Muscle of leg (tissue), 16 donors: ENCODE measurements at places on chromosomes 7 and 10.

GRCh38 chr7:155234950-155235789 is 62.5 kb upstream of the INSIG1 start:
- no peak for DNase-seq

GRCh38 chr7:42914421-42915045 is 2.7 kb upstream of the C7orf25 start:
- no peak for DNase-seq

DNA sequence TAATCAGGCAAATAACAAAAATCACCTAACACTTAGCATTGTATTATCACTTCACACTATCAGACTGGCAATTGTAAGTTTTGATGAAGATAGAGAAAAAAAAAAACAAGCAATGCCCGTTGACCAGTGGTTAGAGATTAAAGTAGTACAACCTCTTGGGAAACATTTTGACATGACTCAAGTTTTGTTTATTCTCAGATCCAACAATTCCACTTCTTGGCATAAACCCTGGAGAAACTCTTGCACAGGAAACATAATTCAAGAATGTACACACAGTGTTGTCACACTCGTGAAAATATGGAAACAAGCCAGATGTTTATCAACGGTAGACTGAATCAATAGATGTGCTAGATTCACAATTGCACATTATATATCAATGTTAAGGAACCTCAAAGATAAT is 37.2 kb downstream of the FRMD4A start:
- no peak for DNase-seq

- DNase-seq = no peak
These were observed 98.7 kb downstream of the PROSER2 start for GRCh38 chr10:11921800-11922392.

DNA sequence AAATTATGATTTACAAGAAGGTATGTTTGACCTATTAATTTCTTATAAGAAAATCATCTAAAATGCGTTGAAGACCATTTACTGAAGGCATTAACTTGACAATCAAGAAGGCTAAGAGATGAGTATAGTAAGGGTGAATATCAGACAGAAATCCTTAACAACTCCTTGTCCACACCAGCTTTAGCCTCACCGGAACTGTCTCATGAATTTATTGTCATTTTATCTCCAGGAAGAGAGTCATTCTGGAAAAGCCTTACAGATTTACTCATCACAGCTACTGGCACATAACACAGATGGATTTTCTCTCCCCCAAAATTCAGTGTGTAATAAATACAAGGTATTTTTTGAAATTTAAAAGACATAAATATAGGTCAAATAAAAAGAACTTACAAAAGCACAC is 129.4 kb upstream of the LSM8 start:
- no peak for DNase-seq

DNA sequence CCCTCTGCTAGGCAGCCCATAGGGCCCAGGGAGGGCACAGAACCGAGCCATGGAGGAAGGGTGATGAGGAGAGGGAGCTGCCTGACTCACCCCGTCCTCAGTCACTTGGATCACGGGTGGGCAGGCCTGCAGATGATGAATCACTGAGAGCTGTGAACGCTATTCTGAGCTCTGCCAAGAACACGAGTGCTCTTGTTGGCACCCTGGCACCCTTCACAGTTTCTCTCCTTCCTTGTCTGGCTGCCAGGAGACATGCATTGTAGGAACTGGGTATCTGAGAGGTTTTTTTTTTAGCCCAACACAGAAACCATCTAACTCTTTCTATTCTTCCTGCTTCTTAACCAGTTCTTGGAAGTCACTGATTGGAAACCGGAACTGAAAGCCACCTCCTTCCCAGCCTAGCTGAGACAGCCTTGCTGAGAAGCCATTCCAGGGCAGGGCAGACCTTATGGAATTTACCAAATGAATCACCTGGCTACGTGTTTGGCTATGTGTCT is 82.1 kb downstream of the SLC37A3 start:
- peak; percentile 60 for DNase-seq

DNA sequence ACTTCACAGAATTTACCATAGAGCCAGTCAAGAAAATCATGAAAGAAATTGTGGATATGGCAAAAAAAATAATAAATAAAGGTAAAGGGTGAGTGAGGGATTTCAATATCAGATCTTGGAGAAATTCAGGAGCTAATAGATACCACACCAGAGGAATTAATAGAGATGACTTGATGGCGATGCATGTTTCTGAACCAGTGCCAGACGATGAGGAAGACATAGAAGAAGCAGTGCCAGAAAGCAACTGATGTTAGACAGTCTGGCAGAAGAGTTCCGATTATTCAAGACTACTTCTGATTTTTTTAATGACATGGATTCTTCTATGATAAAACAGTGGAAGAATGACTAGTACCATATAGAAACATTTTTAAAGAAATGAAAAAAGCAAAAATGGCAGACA is 314.7 kb downstream of the BICC1 start:
- DNase-seq = no peak

DNA sequence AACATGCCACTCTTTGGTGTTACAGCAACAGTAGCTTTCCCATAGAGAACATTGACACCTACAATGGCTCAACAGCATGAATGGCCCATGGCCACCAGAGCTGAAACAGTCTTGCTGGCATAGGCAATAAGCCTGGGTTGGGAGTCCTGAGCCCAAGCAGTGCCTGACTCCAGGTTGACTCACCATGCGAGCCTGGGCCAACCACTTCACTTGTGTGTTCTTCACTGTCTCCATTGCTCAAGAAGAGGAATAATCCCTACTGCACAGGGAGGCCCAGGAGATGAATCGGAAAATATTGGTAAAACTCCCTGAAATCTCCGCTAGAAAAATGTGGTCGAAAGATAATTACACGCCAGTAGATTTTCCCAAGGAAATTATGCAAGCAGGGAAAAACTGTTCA is 89.2 kb upstream of the INHBA start:
- DNase-seq = no peak

GRCh38 chr7:154976844-154977243 is 26.1 kb downstream of the PAXIP1 start:
- DNase-seq = no peak
